ENCODE measurements at places on chromosomes 2 and 18. TPM values are rescaled to one million over a fixed set of nuclear protein-coding genes. Genes with fewer than 3 reads are reported as not detected.

FMNL2 gene
- total RNA-seq, result 83.5 TPM

IL1R2 gene
- total RNA-seq, result 0.39 TPM

EMILIN1 gene
- total RNA-seq, result 51.6 TPM

CFAP65 gene
- 0.20 TPM for total RNA-seq

AQP12B gene
- total RNA-seq, result not detected

EGR4 gene
- not detected for total RNA-seq
